ENCODE measurements at places on chromosomes 6 and 20. TPM values are rescaled to one million over a fixed set of nuclear protein-coding genes. Genes with fewer than 3 reads are reported as not detected.

C6orf62 gene
- total RNA-seq: 141 TPM

MUC21 gene
- not detected for total RNA-seq

GPR63 gene
- total RNA-seq: 0.44 TPM

MDFI gene
- 1.2 TPM for total RNA-seq

ZNF334 gene
- 4.8 TPM for total RNA-seq

VWA7 gene
- 0.11 TPM for total RNA-seq

TAAR6 gene
- not detected for total RNA-seq

MPIG6B gene
- not detected for total RNA-seq

CST2 gene
- not detected for total RNA-seq

DOK5 gene
- 14.6 TPM for total RNA-seq

ADGB gene
- not detected for total RNA-seq

ZNF165 gene
- 0.77 TPM for total RNA-seq

DLL1 gene
- total RNA-seq: 1.3 TPM

PRICKLE4 gene
- total RNA-seq: not detected

RXRB gene
- 23.9 TPM for total RNA-seq

HLA-B gene
- 158 TPM for total RNA-seq

ADA gene
- 11.1 TPM for total RNA-seq

CAGE1 gene
- 0.11 TPM for total RNA-seq

EDN3 gene
- total RNA-seq: not detected

ANKRD66 gene
- not detected for total RNA-seq

SIRPD gene
- not detected for total RNA-seq

HAO1 gene
- not detected for total RNA-seq

DNAH8 gene
- 0.12 TPM for total RNA-seq

NKX2-4 gene
- not detected for total RNA-seq

SLCO4A1 gene
- 2.0 TPM for total RNA-seq

PACSIN1 gene
- not detected for total RNA-seq

ULBP2 gene
- 2.6 TPM for total RNA-seq

RIPOR2 gene
- 8.7 TPM for total RNA-seq

SH3BGRL2 gene
- total RNA-seq: 6.7 TPM

ZNF133 gene
- 28.6 TPM for total RNA-seq

MYCT1 gene
- total RNA-seq: under 0.01 TPM

ZC2HC1B gene
- not detected for total RNA-seq

USP49 gene
- total RNA-seq: 2.9 TPM

TBC1D22B gene
- total RNA-seq: 6.7 TPM

ZSCAN31 gene
- total RNA-seq: 19.7 TPM

TRDN gene
- total RNA-seq: not detected

CTAGE9 gene
- total RNA-seq: not detected

ZMYND8 gene
- 16.5 TPM for total RNA-seq

SYS1 gene
- 18.5 TPM for total RNA-seq

GINS1 gene
- 6.0 TPM for total RNA-seq

BPI gene
- total RNA-seq: not detected

BANF2 gene
- not detected for total RNA-seq

ROS1 gene
- 2.0 TPM for total RNA-seq

COL21A1 gene
- 6.2 TPM for total RNA-seq

THBS2 gene
- total RNA-seq: 425 TPM

HUS1B gene
- 1.4 TPM for total RNA-seq

PKHD1 gene
- total RNA-seq: not detected

LRRC73 gene
- 0.62 TPM for total RNA-seq

NT5DC1 gene
- 6.2 TPM for total RNA-seq
